T-helper 17 cell (primary cell): ENCODE measurements at places on chromosomes 12 and 14. TPM values are rescaled to one million over a fixed set of nuclear protein-coding genes. Genes with fewer than 3 reads are reported as not detected.

Gene VIPAS39
- total RNA-seq, result 13.8 TPM

Gene NPFF
- not detected for total RNA-seq

Gene BCL11B
- 167 TPM for total RNA-seq

Gene PRKD1
- not detected for total RNA-seq
